ENCODE measurements at places on chromosomes 7 and 10.

GRCh38 chr10:6995831-6996230 is 415.0 kb downstream of the SFMBT2 start:
- H3K27ac ChIP-seq, result no peak overlapping the region
- peaks cover 1% of the 10 kb centered on the region for H3K27me3 ChIP-seq
- H3K4me1 ChIP-seq, result no peaks in the 10 kb centered on the region
- no peak for DNase-seq
- no peak overlapping the region for H3K4me3 ChIP-seq

- no peak for DNase-seq
- no peaks in the 10 kb centered on the region for H3K36me3 ChIP-seq
- no peak overlapping the region for H3K4me3 ChIP-seq
- no peaks in the 10 kb centered on the region for H3K27me3 ChIP-seq
Measured at GRCh38 chr7:102860351-102860811, 52.4 kb upstream of the LRRC17 start.

- no peak overlapping the region for H3K4me3 ChIP-seq
- H3K27ac ChIP-seq, result no peak overlapping the region
- DNase-seq, result no peak
Measured at GRCh38 chr7:109545686-109546085, 976.0 kb downstream of the DNAJB9 start.

DNA sequence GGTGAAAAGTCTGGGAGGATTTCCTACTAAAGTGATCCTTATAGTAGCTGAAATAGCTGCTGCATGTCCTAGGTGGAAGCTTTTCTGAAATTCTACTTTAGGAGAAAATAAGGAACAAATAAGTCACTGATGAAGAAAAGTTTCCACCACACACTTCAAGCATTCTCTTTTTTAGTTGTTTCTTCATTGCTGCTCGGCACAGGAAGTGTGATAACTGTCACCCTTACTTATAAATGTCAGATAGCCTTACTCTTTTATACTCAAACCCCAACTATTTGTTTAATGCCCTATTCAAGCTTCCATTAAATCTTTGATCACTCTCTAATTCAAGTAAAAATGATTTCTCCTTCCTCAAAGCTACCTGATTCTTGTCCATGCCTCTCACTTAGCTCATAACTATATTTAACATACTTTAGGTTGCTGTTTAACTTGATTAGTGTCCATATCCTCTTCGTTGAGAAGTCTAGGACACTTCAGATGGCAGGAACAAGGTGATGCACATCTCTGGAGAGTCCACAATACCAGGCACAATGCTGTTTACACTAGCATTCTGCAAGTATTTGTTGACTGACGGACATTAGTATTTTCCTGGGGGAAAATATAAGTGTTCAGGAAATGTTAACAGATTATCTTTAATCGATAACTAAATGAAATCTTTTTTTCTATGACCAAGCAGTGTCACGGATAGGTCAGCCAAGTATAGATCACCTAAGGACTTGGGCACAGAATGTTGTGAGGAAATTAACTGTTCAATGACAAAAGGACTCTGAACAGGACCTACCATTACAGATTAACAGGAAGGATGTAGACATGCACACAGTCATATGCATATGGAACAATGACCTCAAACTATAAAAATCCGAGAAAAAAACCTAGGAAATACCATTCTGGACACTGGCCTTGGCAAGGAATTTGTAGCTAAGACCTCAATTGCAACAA is 67.4 kb downstream of the ZNF438 start:
- no peak for DNase-seq
- no peak overlapping the region for H3K4me3 ChIP-seq
- no peak overlapping the region for H3K27ac ChIP-seq
- H3K4me1 ChIP-seq, result no peaks in the 10 kb centered on the region

GRCh38 chr7:42233695-42234331 is 3.2 kb downstream of the GLI3 start:
- H3K27ac ChIP-seq, result no peak overlapping the region
- peak overlapping the region; percentile 85 for H3K4me3 ChIP-seq
- no peak for DNase-seq

DNA sequence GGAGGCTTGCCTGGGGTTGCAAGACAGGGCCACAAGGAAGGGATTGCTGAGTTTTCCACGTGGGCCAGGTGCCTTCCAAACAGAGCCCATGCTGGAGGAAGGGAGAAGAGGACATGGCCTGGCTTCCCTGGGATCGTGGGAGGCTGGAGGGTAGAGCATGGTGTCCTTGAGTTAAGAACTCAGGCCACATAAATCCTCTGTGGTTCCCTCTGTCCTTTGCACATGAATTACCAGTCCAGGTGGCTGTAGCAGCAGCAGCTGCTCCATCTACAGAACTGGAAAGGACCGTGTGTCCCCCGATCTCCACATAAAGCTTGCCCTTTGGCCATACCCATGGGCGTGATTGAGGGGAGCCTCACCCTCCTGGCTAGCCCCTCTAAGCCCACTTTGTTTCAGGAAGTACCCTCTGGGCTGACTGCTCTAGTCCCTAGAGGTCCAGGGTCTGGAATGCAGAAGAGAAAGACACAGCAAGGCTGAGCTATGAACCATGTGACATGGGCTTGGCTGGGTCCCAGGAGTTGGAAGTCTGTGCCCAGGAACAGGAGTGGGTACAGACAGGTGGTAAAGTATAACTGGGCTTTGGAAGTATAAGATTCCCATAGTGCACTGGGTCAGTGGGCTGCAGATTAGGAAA is 84.9 kb downstream of the C10orf105 start:
- H3K27ac ChIP-seq, result no peak overlapping the region
- no peak overlapping the region for H3K4me3 ChIP-seq
- H3K27me3 ChIP-seq, result no peaks in the 10 kb centered on the region
- no peaks in the 10 kb centered on the region for H3K4me1 ChIP-seq
- DNase-seq, result no peak

GRCh38 chr7:122595885-122596284 is 103.0 kb downstream of the RNF133 start:
- no peak for DNase-seq
- no peaks in the 10 kb centered on the region for H3K27me3 ChIP-seq
- H3K4me3 ChIP-seq, result no peak overlapping the region

GRCh38 chr10:112989826-112990225 is 39.8 kb downstream of the TCF7L2 start:
- H3K27me3 ChIP-seq, result no peaks in the 10 kb centered on the region
- peaks cover 16% of the 10 kb centered on the region for H3K4me1 ChIP-seq
- DNase-seq, result no peak
- no peak overlapping the region for H3K4me3 ChIP-seq
- peaks cover 76% of the 10 kb centered on the region for H3K36me3 ChIP-seq
- no peak overlapping the region for H3K27ac ChIP-seq

All from neuronal stem cell (in vitro differentiated cells).